ENCODE measurements at places on chromosomes 3 and 15. TPM values are rescaled to one million over a fixed set of nuclear protein-coding genes. Genes with fewer than 3 reads are reported as not detected.

Gene VILL
- total RNA-seq: 6.7 TPM

Gene GOLGA8T
- total RNA-seq: 0.26 TPM

Gene GOLGA6D
- total RNA-seq: not detected

Gene CPNE4
- total RNA-seq: not detected

Gene PLOD2
- 131 TPM for total RNA-seq

Gene GP5
- total RNA-seq: 0.26 TPM

Gene GOLGA8J
- total RNA-seq: 0.13 TPM

Gene ABCC5
- 12.3 TPM for total RNA-seq

Gene LTF
- not detected for total RNA-seq

Gene B2M
- total RNA-seq: 2,695 TPM

Gene CKMT1A
- not detected for total RNA-seq

Gene PHLDB2
- total RNA-seq: 98.7 TPM

Gene NPAP1
- total RNA-seq: not detected

Gene P3H2
- total RNA-seq: 1.1 TPM

Gene FHIT
- total RNA-seq: 0.53 TPM

Gene HRG
- not detected for total RNA-seq

Gene MLF1
- total RNA-seq: 6.7 TPM

Gene EEFSEC
- total RNA-seq: 2.9 TPM

Gene ATP13A5
- total RNA-seq: not detected

Gene TGM5
- not detected for total RNA-seq

Gene AADACL2
- not detected for total RNA-seq

Gene METTL6
- total RNA-seq: 29.3 TPM

Gene CEP19
- total RNA-seq: 3.3 TPM

Gene C3orf38
- 27.6 TPM for total RNA-seq

Gene SCG3
- total RNA-seq: not detected

Gene GOLGA8K
- 0.31 TPM for total RNA-seq

Gene FRMD4B
- total RNA-seq: 18.0 TPM

Gene HACD2
- 16.7 TPM for total RNA-seq

Gene ZNF80
- total RNA-seq: not detected

Gene MYO5C
- total RNA-seq: 0.50 TPM

Gene ADAMTS7
- 8.7 TPM for total RNA-seq
